ENCODE measurements at places on chromosomes 2 and 18. TPM values are rescaled to one million over a fixed set of nuclear protein-coding genes. Genes with fewer than 3 reads are reported as not detected.

DNA sequence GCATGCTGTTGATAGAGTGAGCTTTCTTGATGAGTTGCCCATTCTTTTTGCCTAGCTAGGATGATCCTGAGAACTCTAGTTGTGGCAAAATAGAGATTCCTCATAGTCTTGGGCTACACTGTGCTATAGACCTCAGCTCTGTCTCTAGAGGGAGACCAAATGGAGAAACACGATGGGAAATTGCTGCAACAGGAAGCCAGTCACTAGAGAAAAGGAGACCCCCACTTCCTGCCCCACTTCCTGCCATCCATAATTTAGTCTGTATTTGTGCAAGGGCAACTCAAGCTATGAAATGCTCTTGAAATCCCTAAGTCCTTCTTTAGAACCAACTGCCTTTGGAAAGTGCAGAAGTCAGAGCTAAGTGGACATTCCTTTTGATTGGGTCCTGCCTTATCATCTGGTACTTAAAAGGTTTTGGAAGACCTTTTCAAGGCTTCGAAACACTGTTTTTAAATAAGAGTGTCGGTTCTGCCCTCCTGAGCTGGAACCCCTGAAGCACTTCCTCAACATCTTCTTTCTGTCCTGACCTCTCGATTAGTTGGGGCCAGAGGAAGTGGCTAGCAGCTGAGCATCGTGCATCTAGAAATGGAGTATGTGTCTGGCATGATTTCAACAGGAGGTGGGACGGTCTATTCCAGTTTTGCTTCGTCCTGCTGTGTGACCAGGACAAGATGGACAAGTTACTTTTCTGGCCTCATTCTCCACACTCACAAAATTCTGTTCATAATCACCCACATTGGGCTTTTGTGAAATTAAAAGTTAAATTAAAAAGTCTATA lies 8.6 kb upstream of the KCNE4 start:
- no peak for DNase-seq

DNA sequence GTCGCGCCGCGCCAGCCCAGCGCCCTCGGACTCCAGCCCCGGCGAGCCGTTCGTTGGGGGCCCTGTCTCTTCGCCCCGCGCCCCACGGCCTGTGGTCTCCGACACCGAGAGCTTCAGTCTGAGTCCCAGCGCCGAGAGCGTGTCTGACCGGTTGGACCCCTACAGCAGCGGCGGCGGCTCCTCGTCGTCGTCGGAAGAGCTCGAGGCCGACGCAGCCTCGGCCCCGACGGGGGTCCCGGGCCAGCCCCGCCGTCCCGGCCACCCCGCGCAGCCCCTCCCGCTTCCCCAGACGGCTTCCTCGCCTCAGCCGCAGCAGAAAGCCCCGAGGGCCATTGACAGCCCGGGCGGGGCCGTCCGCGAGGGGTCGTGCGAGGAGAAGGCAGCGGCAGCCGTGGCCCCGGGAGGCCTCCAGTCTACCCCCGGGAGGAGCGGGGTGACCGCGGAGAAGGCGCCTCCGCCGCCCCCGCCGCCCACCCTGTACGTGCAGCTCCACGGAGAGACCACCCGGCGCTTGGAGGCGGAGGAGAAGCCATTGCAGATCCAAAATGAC lies 1.4 kb downstream of the PHLPP1 start:
- peak; percentile 44 for DNase-seq

GRCh38 chr2:5696945-5697521 lies 4.8 kb downstream of the SOX11 start:
- peak; percentile 75 for DNase-seq

The RAB6C gene
- total RNA-seq, result not detected

DNA sequence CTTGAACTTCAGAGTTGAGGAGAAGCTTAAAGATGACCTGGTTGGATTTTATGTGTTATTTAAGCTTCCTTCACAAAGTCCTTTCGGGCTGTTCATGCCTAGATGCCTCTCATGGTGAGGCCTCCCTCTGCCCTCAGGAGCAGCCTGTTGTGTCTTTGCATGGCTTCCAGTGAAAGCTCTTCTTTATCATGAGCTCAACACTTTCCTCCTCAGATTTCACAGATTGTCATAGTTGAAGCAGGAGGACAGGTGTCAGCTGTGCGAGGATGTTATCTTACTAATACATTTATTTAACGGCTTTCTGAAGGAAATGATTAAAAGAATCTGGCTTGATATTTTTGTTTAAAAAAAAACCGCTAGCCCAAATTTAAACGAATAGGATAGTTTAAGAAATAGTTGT lies 48.8 kb upstream of the ITSN2 start:
- peak; percentile 87 for DNase-seq

GRCh38 chr2:169673106-169673505 lies 21.1 kb downstream of the CFAP210 start:
- DNase-seq, result no peak

- DNase-seq, result no peak
Measured at GRCh38 chr2:101610750-101611315, 86.7 kb upstream of the MAP4K4 start.

DNA sequence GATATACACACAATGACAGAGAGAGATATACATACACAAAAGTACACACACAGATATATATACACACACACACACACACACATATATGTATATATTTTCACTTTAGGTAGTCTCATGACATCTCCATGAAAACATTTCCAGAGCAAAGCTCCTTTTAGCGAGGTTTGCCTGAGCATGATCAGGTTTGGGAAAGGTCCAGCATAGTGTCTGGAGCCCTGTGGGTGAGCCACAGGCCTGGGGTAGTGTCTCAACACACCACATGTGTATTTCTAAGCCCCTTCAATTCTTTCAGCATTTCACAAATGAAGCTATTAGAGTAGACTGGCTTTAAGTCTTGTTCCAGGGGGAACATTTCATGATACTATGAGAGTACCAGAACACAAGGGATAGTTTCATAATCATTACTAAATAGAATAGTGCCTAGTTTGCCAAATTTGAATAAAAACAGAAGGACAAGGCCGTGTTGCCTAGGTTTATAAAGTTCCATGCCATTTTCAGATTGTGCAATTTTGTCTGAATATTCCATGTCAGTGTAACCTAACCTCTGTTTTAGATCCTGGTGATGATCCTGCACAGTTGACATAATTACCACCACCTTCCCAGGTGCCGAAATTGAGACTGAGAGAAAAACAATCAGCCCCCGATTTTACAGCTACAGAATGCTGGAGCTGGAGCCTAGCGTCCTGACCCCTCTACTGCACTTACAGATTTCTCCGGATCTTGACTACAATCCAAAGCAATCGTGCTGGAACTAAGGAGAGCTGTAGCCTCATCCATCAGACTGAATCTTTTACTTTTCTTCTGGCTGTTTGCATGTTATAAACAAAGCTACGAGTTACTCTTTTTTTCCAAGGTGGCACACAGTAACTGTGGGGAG lies 332.7 kb downstream of the CYRIA start:
- DNase-seq, result no peak

DNA sequence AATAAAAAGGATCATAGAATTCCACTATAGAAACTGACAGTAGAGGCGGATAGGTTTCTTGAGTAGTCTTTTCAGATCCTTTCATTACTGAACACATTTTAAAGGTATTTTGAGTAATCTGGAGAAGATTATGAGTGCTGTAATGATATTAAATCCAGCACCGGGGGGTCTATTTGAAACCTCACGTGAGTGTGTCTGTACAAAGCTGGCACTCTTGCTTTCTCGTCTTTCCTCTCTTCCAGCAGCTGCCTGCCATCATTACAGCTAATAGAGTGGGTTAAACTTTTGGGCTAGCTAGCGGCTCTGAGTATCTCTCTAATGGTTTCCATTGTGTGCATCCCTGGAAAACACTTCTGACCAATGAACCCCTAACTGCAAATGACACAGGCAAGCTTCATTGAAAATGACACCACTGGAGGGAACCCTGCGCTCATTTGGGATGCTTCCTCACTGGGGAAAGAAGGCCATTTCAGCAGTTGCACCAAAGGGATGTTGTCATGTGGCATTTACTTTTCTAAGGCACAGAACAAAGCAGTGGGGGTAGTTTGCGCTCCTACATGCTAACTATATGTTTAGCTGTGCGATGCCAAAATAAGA lies 101.0 kb downstream of the HRH4 start:
- no peak for DNase-seq

DNA sequence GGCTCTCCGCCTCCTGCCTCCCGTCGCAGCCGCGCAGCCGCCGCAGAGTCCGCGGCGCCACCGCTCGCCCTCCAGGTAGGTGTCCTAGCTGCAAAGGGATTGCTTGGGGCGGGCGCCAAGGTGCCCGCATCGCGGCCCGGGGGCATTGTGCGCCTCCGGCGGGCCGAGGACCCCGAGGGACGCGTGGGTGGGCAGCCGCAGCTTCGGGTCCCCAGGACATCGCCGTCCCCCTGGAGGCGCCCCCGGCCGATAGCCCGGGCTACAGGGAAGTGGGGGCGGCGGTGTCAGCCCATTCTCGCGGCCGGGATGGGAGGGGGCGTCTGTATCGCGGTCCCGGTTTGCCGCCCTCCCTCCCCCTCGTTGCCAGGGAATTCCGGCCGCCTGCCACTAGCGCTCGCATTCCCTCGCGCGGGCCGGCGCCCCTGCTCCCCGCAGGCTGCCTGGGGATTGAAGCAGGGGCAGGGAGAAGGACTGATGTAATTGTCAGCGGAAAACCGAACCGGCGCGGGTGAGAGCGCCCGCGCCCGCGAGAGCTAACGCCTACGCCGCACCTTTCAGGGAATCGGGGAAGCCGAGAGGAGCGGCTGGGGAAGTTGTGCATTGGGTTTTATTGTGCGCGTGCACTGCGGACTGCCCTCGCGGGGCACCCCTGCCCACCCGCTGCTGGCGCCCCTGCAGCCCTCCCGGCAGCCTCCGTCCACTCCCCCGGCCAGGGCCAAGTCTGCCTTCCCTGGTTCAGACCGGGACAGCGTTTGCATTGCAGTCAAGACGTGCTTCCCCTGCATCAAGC lies 483 bp downstream of the OSBPL6 start:
- peak; percentile 77 for DNase-seq

GRCh38 chr18:36977121-36977520 lies 148.2 kb downstream of the KIAA1328 start:
- DNase-seq, result no peak

- no peak for DNase-seq
Measured at GRCh38 chr2:233996000-233996399, 54.5 kb upstream of the SPP2 start.

GRCh38 chr2:221533299-221533698 lies 38.8 kb downstream of the EPHA4 start:
- no peak for DNase-seq

- no peak for DNase-seq
Measured at GRCh38 chr2:239369631-239370161, 31.1 kb downstream of the HDAC4 start.

All from myocyte (in vitro differentiated cells).